ENCODE measurements at places on chromosomes 7 and 10.

DNA sequence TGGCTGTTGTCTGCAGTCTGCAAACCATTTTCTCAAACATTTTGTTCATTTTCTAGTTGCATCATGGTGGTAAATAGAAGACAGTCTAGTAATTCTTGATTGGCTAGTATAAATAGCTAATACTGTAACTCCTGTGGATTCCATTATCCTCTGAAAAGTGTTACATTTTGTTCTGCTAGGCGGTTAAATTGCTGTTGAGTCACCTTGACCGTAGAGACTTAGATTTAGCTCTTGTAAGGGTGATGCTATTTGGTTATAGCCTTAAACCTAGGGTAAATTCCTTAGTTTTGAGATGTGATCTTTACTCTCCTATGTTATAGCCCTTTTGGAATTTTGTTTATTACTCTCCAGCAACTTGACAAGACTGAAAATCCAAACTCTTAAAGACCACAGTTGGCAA, 58.8 kb downstream of the SHOC2 start:
- no peak for DNase-seq

DNA sequence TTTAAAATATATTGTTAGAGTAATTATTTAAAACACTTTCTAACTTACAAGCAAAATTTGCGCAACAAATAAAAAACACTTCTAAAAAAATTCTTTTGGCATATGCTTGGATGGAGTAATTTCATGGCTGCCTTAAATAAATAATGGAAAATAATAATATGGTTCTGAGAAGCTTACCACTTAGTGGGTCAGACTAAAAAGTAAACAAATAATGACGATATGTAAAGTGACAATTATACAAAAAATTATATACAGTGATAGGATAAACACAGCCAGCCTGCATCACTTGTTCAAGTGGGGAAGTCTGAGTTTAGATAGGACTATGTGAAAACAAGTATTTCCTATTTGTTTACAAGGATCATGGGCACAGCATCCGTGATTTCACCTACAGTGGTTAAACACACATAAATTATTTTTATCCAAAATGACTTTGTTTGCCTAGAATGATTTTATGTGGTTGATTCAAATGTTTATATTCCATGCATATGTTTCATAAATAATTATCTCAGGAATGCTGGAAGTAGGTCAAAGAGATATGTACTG, 141.7 kb upstream of the SEMA3D start:
- DNase-seq: no peak

- no peak for DNase-seq
Observed at GRCh38 chr7:72337390-72338167, 74.6 kb downstream of the CALN1 start.

- DNase-seq: no peak
Observed at GRCh38 chr7:82562716-82563404, 119.3 kb upstream of the CACNA2D1 start.

DNA sequence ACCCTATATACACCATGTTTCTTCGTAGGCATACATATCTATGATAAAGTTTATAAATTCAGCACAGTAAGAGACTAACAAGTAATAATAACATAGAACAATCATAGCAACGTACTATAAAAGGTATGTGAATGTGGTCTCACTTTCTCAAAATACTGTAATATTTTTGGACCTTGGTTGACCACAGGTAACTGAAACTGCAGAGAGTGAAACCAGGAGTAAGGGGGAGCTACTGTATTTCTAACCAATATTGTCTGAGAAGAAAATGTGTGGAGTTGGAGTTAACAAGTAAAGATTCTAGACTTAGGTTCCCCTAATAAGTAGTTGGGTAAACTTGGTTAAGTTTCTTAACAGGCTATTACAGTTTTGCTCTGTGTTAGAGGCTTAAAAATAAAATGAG, 72.1 kb downstream of the GNAI1 start:
- no peak for DNase-seq

DNA sequence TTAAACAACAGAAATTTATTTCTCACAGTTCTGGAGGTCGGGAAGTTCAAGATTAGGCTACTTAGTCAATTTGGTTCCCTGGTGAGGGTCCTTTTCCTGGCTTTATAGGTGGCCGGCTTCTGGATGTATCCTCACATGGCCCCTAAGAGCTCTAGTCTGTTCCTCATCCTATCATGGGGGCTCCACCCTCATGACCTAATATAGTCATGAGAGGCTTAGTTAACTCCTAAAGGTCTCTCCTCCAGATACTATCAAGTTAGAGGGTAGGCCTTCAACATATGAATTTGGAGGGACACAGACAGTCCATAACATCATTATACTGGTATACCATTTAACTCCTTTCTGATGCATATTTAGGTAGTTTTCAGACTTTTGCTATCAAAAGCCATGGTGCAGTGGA, 7.6 kb downstream of the MAPK8 start:
- DNase-seq: no peak

DNA sequence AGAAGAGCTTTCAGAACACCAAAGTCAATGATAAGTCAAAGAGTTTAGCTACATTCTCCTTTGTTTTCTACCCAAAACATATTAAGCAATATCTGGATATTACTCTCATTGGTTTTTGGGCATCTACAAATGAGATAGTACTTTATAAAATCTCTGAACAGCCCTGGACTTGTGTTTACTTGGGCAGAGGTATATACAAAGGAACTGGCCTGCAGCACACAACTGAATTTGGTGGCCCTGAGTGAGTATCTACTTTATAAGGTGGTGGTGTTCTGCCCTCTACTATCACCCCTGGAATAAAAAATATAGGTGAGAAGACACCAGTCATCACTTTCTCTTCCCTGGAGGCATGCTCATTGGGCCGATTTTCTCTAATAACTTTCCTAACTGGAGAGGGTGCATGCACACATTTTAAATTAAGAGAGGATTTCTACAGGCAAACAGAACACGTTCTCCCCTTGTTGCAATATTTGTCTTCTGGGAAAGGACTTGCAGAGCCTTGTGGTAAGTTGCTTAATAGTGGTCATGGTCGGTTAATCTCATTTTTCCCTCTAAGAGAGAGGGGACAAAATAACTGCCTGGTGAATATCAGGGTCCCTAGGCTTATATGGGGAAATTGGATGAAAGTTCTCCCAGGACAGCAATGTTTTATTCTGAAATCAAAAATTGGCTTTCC, 41.1 kb downstream of the OTUD1 start:
- no peak for DNase-seq

- DNase-seq: no peak
Observed at GRCh38 chr10:132239126-132240031, 52.6 kb downstream of the DPYSL4 start.

DNA sequence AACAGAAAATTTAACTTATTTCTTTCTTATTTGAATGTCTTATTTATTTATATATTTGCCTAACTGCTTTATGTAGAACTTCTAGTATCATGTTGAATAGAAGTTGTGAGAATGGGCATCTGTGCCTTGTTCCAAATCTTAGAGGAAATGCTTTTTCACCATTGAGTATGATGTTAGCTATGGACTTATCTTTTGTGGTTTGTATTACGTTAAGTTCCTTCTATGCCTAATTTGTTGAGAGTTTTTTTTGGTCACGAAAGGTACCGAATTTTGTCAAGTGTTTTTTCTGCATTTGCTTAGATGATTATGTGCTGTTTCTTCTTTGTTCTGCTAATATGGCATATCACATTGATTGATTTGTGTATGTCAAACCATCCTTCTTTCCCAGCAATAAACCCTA, 161.0 kb upstream of the TRIM24 start:
- no peak for DNase-seq

- no peak for DNase-seq
Observed at GRCh38 chr7:63080406-63080805, 918.2 kb upstream of the ZNF722 start.

DNA sequence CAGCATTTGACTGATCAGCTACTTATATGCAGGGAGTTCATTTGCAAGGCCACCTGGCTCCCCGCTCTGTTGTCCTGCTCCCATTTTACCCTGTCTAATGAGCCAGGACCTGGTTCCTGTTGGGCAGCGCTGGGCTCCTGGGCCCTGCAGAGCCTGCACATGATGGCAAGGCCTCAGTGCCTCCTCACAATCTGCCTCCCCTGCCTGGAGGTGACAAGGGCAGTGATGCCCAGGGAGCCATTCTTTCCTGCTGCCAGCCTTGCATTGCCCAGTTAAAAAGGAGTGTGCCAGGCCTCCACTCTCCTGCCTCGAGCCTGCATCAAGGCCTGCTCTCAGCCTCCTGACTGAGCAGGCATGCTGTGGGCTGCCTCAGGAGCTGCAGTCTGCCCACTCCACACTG, 28.5 kb downstream of the CHAT start:
- no peak for DNase-seq

DNA sequence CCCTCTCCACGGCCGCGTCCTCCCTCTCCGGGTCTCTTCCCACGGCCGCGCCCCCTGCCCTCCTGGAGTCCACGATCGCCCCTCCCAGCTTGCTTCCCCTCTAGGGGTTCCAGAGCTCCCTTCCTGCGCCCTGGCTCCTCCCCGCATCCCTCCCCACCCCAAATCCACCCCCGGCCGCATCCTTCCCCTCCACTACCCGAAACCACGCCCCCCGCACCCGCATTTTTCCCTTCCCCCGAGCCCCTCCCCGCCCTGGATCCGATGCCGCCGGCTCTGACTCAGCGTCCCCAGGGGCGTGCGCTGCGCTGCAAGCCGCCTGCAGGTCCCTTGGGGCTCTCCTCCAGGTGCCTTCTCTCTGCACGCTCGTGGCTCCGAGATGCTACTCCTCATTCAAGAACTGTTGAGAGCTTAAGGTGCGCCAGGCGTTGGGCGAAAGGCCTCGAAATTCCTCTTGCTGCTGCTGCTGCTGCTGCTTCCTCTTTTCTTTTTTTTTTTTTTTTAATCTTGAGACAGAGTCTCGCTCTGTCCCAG, 372 bp upstream of the TMEM130 start:
- peak; percentile 95 for DNase-seq

- DNase-seq: no peak
Observed at GRCh38 chr7:157903710-157904109, 566.9 kb downstream of the DNAJB6 start.

GRCh38 chr7:155744971-155745683, 67.1 kb downstream of the SHH start:
- DNase-seq: no peak

DNA sequence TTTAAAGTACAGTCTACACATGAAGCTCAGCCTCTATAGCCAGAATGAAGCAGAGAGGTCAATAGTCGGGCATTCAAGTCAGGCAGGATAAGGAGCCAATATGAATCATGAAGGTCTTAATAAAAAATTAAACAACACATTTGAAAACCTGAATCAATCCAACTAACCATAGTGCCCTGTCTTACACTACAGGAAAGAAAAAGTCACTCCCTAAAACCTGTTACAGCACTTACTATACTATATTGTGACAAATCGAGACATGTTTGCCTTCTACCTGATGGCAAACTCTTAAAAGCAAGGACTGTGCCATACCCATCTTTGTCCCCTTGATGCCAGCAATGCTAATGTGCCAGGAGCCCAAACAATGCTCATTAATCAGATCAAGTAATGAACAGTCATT, 117.6 kb downstream of the HTR7 start:
- DNase-seq: no peak

GRCh38 chr7:127586346-127586745, 950 bp upstream of the GCC1 start:
- DNase-seq: no peak

DNA sequence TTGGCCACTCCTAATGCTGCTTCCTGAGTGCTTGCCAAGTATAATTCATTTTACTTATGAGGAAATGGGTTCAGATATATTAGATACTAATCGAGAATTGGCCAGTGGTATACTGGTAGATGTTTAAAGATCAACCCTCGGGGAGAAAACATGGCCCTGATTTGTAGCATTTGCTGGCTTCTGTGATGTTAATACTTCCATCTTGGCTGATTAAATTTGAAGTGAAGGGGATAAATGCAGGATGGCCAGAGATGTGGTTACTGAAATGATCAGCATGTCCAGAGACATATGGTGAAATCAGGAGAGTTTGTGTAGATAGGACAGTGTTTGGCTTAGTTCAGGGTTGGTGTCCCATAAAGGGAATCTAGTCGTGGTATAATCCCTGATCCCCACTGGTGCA, 11.2 kb downstream of the UBE2D4 start:
- DNase-seq: no peak

- no peak for DNase-seq
Observed at GRCh38 chr7:69095649-69096048, 502.6 kb upstream of the AUTS2 start.

- no peak for DNase-seq
Observed at GRCh38 chr7:24912874-24913514, 67.0 kb downstream of the OSBPL3 start.

GRCh38 chr10:69332278-69333010, 54.1 kb downstream of the HK1 start:
- DNase-seq: no peak

DNA sequence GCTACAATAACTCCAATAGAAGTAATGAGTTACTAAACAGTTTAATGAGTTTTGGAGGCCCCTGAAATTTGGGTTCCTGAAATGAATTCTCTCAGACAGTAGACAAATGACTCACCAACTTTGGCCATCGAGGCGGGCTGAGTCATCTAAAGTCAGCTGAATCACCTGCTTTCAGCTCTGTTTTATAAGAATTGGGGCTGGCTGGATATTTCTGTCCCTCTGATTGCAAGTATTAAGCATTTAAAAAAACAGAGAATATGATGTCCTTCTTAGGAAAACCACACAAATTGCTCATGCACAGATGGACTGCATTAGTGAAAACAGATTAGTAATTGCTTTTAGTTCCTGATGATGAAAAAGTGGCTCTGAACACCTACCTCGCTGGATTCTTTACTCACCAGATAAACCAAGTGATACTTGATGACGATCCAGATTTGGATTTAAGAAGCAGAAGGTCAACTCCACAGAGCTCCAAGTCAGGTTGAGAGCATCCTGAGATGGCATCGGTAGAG, 59.1 kb downstream of the ZNF365 start:
- no peak for DNase-seq

DNA sequence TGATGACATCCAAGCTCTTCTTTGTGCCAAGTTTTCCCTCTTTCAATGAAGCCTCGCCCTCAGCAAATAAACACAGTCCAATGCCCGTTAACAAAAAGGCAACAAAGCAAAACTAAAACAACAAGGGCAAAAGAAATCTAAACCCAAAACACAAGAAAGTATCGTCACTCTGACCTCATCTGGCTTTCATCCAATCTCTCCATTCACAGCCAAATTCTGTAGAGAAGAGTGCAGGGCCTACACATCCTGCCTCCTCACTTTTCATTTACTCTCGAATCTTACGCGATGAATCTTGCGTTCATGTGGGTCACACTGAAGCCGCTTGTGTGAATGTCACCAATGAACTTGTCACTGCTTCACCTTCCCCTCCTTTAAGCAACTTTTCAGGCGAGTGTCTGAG, 15.9 kb upstream of the AKR1E2 start:
- no peak for DNase-seq

- DNase-seq: no peak
Observed at GRCh38 chr10:110408203-110408871, 89.4 kb upstream of the DUSP5 start.

- DNase-seq: peak; percentile 40
Observed at GRCh38 chr10:63866075-63866746, 345.0 kb downstream of the REEP3 start.

- no peak for DNase-seq
Observed at GRCh38 chr7:135743907-135744731, 4.5 kb downstream of the FAM180A start.
